ENCODE measurements at places on chromosomes 5 and 9.

GRCh38 chr9:134192311-134192950, 28.1 kb upstream of the RNU6ATAC start:
- no peak for DNase-seq

GRCh38 chr5:139341187-139341688, 416 bp upstream of the PAIP2 start:
- no peak for DNase-seq

DNA sequence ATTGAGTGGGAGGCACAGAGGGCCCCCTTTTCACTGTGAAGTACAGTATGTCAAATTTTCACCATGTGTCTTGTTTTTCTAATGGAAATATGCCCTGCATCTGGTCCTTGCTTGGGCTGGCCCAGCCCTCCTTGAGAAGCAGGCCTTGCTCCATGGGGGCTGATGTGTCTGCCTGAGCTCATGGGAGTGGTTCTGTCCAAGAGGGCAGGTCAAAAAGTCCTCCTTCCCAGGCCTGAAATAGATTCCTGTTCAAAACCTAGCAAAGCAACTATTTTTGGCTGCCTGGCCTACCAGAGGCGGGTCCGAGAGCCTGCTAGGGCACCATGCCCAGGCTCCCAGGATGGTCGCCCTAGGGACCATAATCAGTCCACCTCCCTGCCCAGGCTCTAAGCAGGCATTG, 40.5 kb upstream of the NEURL1B start:
- DNase-seq = no peak

DNA sequence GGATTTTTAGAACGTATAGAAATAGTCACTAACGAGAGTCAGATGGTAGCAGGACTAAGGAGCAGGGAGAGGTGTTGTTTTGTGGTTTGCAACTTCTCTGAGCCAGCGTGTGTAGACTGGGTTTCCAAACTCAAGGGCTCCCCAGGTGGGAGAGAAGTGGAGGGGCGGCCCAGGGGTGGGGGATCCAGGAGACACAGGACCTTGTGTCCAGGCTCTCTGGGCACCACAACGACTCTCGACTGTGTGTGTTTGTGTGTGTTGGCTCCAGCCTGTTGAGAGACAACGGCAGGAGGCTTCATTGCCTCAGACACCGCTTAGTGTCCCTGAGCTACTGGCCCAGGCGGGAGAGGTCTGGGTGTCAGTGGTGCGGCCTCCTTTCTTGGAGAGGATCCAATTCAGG, 934 bp upstream of the FCN1 start:
- DNase-seq = no peak

DNA sequence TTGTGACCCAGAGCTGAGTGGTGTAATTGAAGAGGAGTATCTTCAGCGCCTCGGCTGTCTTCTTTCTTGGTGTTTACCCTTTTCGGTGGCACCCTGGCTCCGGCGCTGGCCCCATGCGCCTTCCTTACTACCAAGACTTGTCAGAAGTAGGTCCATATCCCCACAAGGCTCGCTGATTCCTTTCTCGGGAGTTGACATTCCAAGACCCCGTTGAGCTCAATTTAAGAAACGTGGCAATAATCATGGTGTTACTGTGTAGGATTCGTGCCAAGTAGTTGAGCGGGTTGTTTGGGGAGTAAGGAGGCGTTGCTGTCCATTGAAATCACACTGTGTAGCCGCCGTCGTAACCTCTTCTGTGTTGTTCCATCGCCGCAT, 795 bp downstream of the NDUFAF2 start:
- DNase-seq = no peak

- no peak for DNase-seq
Measured at GRCh38 chr9:5892456-5893133, 1.9 kb downstream of the MLANA start.

DNA sequence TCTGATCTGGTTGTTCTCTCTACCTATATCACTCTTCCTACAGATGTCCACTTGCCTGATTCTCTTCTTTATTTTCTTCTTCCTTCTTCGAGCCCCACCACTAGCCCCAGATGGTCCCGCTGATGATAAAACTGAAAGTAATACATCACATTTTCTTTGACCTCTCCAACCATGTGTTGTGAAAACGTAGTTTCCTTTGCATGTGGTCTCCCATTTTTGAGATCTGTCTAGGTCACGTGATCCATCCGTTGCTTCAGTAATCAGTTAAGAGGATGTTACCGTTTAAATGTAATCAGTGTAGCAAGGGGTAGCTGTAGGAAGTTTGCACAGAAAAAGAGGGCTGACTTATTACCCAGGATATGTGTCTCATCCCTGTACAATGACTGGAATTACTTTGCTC, 426.3 kb upstream of the TLE4 start:
- no peak for DNase-seq

- DNase-seq = no peak
Measured at GRCh38 chr9:121897140-121897539, 196.0 kb downstream of the TTLL11 start.

DNA sequence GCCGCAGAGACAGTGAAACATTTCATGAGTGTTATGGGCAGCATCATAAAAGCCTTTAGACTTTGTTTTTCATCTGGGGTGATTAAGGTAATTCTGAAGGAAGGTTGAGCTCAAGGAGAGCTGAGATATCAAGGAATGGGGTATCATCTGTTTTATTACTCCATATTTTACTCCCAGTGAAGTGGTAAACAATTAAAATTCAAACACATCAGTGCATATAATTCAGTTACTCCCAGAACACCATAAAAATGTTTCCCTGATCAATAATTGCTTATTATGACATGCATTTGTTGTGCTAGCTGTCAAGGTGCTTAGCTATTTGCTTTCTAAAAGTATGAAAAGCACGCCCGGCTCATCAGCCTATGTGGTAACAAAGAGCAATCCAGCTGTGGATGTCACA, 81.7 kb downstream of the DOCK8 start:
- DNase-seq = no peak

DNA sequence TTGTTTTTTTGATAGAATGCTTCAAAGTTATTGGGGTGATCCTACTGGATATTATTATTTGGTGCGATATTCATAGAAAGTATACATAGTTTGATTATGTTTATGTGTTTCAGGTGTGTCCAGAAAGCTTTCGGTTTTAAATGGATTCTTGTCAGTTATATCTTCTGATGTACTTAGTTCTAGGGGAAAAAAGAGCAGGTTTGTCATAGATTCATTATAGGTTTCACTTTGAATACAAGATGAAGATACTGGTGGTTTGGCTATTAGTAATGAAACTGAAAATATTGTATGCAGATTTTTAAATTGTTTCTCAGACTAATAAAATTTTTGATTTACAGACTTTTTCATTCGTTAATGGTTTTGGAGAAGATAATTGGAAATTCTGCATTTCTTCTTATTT, 98.9 kb downstream of the MAN2A1 start:
- no peak for DNase-seq

DNA sequence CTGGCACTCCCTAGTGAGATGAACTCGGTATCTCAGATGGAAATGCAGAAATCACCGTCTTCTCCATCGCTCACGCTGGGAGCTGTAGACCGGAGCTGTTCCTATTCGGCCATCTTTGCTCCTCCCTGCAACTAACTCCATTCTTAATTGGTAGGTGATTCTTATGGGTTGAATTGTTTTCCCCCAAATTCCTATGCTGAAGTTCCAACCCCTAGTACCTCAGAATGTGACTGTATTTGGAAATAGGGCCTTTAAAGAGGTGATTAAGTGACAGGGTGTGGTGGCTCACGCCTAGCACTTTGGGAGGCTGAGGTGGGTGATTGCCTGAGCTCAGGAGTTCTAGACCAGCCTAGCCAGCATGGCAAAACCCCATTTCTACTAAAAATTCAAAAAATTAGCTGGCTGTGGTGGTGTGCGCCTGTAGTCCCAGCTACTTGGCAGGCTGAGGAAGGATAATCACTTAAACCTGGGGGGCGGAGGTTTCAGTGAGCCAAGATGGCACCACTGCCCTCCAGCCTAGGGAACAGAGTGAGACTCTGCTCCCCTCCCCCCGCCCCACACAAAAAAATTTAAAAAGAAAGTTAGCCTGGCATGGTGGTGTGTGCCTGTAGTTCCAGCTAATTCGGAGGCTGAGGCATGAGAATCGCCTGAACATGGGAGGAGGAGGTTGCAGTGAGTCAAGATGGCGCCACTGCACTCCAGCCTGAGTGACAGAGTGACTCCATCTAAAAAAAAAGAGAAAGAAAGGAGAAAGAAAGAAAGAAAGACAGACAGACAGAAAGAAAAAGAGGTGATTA, 25.2 kb upstream of the FOCAD start:
- no peak for DNase-seq

DNA sequence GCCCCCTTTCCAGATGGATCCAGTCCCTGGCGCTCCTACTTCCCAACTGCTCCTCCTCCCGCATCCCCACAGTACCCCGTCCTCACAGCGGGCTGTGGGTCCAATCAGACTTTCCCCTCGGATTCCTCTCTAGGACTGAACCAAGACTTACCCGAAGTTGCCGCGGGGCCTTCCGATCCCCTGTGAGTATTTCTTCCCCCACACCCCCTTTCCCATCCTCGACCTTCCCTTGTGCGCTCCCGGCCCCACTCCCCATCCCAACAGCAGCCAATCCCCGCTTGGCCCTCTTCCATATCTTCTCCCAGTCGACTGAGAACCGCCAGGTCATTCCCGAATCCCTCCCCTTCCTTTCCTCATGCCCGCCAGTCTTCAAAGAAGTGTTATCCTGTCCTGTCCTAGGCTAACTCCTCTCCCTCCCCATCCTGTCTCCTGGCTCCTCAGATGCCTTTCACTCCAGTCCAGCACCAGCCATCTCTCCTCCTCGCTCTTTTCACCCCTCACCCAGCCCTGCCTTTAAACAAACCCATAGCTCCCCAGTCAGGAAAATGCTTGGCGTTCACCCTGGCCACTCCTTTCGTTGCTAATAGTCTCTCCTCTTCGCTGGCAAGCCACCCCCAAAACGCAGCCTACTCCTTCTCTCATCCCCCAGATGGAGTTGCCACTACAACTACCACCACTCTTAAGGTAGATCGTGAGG, 646 bp downstream of the SWI5 start:
- DNase-seq = peak; percentile 10

GRCh38 chr9:106557996-106558667, 304.8 kb upstream of the ZNF462 start:
- no peak for DNase-seq

DNA sequence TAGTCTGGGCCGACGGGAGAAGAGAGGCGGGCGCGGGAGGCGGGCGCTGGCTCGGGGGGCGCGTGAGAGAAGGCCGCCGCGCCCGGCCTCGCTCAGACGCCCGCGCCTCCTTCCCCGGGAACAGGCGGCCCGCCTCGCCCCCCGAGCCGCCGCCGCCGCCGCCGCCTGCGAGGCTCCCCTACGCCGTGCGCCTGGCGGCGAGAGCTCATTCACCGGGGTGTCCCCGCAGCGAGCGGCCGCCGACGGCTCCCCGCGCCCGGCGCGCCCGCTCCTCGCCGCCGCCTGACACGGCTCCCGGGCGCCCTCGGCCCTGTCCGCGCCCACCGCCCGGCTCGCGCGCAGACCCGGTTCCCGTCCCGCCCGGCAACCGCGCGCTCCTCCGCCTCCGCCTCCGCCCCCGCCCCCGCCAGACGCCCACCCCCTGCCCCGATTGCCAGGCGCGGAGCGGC, at the start of gene GNAQ:
Gene GNAQ (minus strand): TSS at position 368 of the 449 bp plus-strand sequence. CDS start 576 bp downstream, outside the sequence.
- peak; percentile 61 for DNase-seq

- peak; percentile 91 for DNase-seq
Measured at GRCh38 chr9:36980148-36980974, 53.7 kb downstream of the PAX5 start.

- no peak for DNase-seq
Measured at GRCh38 chr9:133251773-133252172, 23.2 kb downstream of the ABO start.

DNA sequence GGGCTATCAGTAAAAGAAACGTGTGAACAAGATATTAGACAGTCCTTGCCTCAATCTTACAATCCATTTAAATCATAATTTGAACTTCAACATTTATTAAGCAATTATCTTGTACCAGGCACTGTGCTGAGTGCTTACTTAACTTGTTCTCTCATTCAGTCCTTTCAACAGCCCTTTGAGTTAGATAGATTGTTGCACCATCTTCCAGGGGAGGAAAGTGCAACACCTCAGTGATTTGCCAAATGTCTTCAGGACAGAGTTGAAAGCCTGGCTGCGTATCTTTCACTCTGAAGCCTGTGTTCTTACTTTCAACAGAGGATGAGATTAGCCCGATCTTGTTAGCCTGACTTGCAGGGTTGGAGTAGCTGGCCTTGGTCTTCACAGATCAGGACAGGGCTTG, 34.2 kb upstream of the SUB1 start:
- no peak for DNase-seq

- no peak for DNase-seq
Measured at GRCh38 chr5:53076014-53076583, 33.5 kb downstream of the MOCS2 start.

DNA sequence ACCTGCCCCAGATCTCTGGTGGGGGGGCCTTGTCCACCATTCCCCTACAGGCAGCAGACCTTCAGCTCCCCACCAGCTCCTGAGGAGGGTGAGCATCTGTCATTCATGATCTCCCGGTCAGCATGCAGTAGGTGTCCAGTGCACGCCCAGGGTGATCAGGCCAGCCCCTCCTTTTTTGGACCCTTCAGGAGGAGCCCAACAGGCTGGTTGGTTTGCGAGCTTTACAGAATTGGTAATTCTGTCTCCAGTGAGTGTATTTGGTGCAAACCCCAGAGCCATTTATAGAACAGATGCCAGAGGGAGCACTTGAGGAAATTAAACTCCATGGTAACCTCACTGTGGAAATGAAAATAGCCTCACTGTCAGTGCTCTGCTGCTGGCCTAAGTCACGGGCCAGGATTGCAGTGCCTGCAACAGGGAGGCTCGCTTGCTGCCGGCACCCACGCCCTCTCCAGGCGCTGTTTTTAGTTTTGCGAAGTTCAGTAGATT, 23.4 kb downstream of the WNK2 start:
- DNase-seq = peak; percentile 74

- no peak for DNase-seq
Measured at GRCh38 chr5:37121027-37121426, 128.1 kb downstream of the CPLANE1 start.

GRCh38 chr5:14505310-14506139, 76.1 kb upstream of the OTULINL start:
- DNase-seq = no peak

DNA sequence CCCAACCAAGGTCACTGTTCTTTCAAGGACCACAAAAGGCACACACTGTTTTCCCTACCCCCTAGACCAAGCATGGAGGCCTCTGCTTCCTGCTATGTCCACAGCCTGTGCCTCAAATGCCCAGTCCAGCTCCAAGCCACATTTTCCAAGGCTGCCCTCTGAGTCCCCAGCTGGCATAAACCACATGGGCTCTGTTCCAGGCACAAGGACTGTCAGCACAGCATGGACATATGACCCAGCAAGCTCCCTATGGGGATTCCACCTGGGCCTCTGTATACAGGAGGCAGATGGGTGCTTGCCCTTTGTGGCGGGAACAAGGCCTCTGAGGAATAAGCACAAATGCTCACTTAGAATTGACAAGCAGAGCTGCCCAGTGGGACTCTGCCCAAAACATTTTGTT, 115.2 kb downstream of the SPOCK1 start:
- no peak for DNase-seq

- DNase-seq = no peak
Measured at GRCh38 chr9:106560540-106560939, 302.4 kb upstream of the ZNF462 start.

DNA sequence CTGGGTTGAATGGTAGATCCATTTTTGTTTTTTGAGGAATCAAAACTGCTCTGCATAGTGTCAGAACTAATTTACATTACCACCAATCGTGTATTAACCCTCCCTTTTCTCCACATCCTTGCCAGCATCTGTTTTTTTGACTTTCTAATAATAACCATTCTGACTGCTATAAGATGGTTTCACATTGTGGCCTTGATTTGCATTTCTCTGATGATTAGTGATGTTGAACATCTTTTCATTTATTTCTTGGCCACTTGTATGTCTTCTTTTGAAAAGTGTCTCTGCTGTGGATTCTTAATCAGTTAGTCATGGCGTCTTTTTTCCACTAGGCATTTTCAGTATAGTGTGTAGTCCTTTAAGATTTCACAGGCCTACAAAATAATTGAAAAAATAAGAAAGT, 2144.3 kb upstream of the C9orf72 start:
- DNase-seq = no peak

Data from NCI-H1092 (cell line).